ENCODE measurements at places on chromosomes 2 and 18.

GRCh38 chr2:231672617-231673347 is 35.5 kb upstream of the PTMA start:
- peak; percentile 74 for DNase-seq

DNA sequence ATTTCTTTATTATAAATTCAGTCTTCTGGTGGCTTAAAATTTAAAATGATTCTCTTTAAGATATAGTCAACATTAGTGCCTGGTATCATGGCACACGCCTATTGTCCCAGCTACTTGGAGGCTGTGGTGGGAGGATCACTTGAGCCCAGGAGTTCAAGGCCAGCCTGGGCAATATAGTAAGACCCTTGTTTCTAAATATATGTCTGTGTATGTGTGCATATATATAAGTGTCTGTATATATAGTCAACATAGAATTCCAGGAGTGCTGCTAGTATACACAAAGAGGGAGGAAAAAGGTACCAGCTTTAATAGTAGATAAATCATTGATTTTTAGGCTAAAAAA is 24.9 kb downstream of the EIF4E2 start:
- DNase-seq = no peak

GRCh38 chr2:48412443-48413250 is 117.3 kb upstream of the STON1 start:
- DNase-seq = no peak

DNA sequence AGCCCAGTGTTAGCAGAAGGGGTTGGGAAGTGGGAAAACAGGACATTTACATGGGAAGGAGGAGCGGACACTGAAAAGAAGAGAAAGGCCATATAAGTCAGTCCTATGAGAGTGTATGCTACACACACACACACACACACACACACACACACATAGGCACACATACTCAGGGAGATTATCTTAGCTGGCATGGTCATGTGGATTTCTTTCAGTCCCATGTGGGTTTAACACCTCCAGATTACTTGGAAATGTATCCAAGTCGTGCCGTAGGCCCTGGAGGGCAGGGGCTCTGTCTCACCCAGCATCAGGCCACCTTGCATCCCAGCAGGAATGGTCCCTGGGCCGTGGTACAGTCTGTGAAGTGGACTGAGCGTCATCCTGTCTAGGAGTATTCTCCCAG is 113.3 kb upstream of the CAPN13 start:
- DNase-seq = no peak

Data from SHP77 treated with DMSO at 0.1 percent for 48 hours (cell line).